EH (cell line): ENCODE measurements at places on chromosomes 3 and 15.

DNA sequence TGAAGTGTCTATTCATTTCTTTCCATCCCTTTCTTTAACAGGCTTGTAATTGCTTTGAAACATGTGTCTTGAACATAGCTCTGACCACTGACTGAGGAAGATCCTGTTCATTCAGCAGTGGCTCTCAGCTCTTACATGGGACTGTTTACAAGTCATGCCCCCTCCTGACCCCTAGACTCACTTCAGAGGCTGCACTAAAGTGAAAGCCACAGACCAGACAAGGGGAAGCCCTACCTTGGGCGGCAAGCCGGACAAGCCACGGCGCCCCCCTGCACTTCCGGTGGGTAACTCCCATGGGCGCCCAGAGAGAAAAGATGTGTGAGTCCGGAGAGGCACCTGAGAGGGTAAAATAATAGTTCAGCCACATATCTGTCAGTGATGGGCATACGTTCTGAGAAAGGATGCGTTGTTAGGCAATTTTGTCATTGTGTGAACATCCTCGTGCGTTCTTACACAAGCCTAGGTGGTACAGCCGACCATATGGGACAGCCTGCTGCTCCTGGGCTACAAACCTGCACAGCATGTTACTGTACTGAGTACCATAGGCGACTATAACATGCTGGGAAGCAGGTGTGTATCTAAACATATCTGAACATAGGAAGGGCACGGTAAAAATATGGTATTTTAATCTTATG is 116.2 kb downstream of the CHSY1 start:
- DNase-seq: no peak

- DNase-seq: peak; percentile 94
Observed at GRCh38 chr3:100810671-100811070, 101.4 kb downstream of the TFG start.

GRCh38 chr15:100958326-100959065 is 39.3 kb downstream of the LRRK1 start:
- DNase-seq: peak; percentile 86

- no peak for DNase-seq
Observed at GRCh38 chr3:121295452-121295851, 250.3 kb downstream of the POLQ start.

GRCh38 chr15:48603123-48603500 is 42.4 kb downstream of the FBN1 start:
- no peak for DNase-seq

- DNase-seq: peak; percentile 66
Observed at GRCh38 chr3:143644370-143645089, 203.7 kb downstream of the SLC9A9 start.

- peak; percentile 63 for DNase-seq
Observed at GRCh38 chr3:149507491-149508324, 33.2 kb downstream of the TM4SF4 start.

DNA sequence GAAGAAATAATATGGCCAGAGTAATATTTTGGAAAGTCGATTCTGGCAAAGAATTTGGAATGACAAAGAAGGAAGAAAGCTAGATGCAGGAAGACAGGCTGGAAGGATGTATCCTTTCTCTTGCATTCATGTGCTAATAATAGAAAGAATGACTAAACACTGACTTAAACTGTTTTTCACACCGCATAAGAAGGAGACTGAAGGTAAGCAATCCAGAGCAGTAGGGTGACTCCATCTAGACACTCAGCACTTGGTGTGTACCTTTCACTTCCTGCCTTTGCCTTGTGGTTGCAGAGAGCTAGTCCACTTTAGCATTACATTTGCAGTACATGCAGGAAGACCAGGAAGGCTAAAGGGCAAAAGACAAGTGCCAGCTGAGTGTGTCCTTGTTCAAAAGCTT is 234.6 kb downstream of the RBMS3 start:
- peak; percentile 62 for DNase-seq

GRCh38 chr3:170804078-170804477 is 65.9 kb downstream of the RPL22L1 start:
- DNase-seq: no peak

GRCh38 chr3:49352281-49352680 is 5.9 kb downstream of the GPX1 start:
- peak; percentile 13 for DNase-seq

- no peak for DNase-seq
Observed at GRCh38 chr15:58854593-58854992, 78.9 kb downstream of the SLTM start.

DNA sequence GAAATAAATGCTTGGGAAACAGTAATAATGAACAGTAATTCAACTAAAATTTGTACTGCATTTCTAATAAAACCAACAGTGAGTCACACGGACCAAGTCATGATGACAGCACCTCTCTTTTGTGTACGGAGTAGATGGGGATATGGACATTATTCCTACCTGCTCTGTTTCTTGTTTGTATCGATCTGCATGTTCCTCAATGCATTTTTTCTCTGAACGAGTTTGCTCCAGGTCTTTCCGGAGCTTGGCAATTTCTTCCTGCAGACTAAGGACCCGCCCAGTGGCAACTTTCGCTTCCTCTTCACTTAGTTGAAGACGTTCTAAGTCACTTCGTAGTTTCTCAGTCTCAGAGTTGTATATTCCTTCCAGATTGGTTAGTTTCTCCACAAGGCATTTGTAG is 74.4 kb upstream of the MYO5C start:
- DNase-seq: no peak

GRCh38 chr3:45756055-45756454 is 40.3 kb downstream of the SLC6A20 start:
- no peak for DNase-seq

GRCh38 chr3:194961149-194961548 is 275.5 kb downstream of the FAM43A start:
- DNase-seq: no peak

GRCh38 chr3:90076136-90076535 is 968.7 kb downstream of the EPHA3 start:
- no peak for DNase-seq

DNA sequence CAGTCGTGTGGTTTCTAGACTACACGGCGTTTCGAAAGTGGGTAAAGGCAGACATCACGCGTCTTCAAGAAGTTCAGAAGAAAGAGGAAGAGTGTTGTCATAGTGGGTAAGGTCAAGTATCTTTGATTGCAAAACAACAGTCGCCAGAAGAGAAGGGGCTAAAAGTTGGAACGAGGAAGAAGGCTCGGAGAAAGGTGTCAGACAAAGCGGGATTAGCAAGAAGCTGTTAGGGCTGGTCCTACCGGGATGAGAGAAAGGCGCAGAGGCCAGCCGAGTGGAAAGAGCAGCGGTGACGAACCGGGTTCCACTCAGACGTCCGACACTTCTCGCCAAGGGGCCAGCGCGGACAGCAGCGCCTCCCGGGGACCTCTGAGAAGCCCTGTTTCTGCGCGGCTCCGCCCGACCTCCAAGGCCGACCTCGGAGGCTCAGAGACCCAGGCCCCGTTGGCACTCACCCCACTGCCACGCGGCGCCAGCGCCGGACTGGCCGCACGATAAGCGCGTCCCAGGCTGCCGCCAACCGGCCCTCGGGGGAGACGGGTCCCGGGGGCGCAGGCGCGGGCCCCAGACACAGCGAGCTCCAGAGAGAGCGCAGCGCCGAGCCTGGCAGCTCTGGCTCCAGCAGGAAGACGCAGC is 436 bp downstream of the ADPGK start:
- DNase-seq: peak; percentile 46

GRCh38 chr3:112672716-112673541 is 32.0 kb upstream of the CCDC80 start:
- DNase-seq: peak; percentile 30

- no peak for DNase-seq
Observed at GRCh38 chr15:36458411-36458810, 121.0 kb upstream of the CDIN1 start.

- peak; percentile 57 for DNase-seq
Observed at GRCh38 chr3:108090049-108090700, 656 bp downstream of the CD47 start.

- no peak for DNase-seq
Observed at GRCh38 chr3:4320096-4320911, 17.1 kb downstream of the SETMAR start.

DNA sequence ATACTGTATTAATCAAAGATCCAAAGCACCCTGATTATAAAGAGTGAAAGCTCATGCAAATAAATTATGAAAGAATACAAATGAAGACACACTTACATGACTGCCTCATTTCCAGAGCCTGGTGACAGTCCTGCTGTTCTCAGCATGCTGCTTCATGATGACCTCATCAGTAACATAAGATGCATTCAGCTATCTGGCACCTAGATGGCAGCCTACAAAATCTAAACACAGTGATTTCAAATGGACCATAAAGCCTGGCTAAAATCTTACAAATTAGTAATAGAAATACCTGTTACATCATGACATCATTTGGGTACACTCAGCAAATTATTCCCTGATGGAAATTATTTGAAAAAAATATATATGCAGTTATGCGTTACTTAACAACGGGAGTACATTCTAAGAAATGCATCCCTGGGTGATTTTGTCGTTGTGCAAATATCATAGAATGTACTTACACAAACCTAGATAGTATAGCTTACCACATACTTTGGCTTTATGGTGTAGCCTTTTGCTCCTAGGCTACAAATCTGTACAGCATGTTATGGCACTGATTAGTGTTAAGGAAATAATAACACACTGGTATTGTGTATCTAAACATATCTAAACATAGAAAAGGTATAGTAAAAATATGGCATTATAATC is 207.2 kb downstream of the EPHA3 start:
- DNase-seq: peak; percentile 30

DNA sequence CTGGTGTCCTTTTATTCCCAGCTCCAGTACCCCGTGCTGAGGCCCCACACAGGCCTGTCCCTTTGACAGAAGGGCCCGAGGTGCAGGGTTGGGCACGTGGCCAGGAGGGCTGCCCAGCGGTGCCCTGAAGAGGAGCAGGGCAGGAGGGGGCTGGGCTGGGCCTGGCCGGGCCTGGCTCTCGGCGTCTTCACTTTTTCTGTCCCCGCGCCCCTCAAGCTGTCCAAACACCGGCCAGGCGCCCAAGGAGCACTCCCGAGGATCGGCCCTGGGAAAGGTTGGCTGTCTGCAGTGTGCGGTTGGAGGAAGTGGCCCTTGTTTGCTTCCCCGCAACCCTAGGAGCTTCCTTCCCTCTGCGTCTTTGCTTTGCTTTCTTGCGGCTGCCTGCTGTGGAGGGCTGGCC is 84.1 kb downstream of the WNT7A start:
- DNase-seq: no peak

DNA sequence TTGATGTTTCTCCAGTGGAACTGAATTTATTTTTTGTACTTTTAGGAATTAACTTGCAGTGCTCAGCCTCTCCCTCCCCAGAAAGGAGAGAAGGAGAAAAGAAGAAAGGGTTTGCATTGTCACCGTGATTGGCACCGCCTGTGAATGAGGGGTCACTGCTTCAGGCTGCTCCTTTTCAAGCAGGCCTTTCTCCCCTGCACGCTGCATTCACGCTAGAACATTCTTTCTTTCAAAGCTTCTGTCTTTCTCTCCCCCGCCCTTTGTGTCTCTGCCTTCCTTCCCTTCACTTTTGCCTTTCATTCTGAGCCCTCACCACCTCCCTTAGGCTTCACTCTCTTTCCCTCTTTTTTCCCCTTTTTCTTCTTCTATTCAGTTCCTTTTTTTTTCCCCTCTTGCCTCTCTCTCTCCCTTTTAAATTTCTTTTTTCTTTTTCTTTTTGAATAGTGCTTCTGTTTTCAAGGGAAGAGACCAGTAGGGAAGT is 42.4 kb downstream of the ZNF710 start:
- DNase-seq: no peak

- no peak for DNase-seq
Observed at GRCh38 chr3:43154980-43155379, 49.1 kb upstream of the POMGNT2 start.

- no peak for DNase-seq
Observed at GRCh38 chr3:15451216-15452113, 24.1 kb downstream of the EAF1 start.

DNA sequence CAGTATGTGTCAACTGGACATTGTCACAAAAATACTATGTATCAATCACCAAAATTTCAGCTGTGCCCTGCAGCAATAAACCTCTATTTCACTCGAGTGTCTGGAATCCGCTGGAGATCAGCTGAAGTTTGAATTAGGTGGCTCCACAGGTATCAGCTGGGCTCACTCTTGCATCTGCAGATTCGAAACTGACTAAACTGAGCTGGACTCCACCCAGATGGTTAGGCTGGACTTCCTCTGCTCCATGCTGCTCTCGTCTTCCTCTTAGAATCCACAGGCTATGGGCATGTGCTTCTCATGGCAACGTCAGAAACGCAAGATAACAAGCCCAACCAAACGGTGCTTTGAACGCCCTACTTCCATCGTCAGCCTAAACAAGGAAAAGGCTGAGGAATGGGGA is 565.3 kb upstream of the ROBO2 start:
- DNase-seq: no peak

DNA sequence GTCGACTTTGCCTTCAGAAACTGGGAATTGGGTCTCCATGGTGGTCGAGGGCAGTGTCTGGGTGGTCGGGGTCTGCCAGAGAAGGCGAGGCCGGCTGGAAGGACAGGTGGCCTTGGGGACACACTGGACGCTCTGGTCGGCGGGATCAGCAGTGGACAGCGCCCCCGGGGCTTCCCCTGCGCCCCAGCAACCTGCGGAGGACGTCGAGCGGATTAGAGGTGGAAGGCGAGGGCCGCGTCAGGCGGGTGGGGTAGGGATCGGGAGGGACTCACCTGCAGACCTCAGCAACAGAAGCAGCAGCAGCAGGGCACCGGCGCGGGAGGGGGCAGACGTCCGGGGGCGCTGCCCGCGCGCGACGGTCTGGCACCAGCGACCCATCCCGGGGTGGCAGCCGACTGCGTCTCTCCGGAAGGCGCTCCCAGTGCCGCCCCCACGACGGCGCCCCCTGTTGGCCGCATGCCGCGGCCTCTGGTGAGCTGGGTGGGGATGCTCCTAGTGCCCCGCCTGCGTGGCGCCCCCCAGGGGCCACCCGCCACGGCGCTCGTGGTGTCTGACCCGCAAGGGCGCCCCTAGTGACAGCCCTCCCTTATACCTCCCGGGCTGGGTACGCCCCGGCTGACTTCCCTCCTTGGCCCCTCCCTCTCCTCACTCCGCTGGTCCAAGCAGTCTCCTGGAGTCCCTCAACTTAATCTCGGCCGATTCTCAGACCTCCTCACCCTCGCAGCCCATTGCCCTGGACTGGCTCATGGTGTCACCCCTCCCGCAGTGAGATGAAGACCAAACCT is at the start of gene PRSS50:
TSS of gene PRSS50 (minus strand) at position 423 of the 785 bp plus-strand sequence. CDS start at position 378, 45 bp downstream.
- DNase-seq: no peak

DNA sequence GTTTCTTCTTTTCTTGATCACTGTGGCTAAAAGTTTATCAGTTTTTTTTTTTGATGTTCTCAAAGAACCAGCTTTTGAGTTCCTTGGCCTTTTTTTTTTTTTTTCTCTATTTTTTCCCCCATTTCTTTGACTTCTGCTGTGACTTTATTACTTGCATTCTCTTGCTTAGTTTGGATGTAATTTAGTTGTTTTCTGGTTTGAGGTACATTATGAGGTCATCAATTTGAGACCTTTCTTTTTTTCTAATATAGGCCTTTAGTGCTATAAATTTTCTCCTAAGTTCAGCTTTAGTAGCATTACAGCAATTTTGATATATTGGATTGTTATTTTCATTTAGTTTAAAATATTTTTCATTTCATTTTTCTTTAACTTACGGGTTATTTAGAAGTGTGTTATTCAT is 35.3 kb downstream of the TCF12 start:
- no peak for DNase-seq

GRCh38 chr15:71800835-71801745 is 9.3 kb upstream of the NR2E3 start:
- DNase-seq: peak; percentile 82
